Germinal center (tissue), 1 donor: ENCODE measurements at places on chromosomes 3 and 15.

GRCh38 chr15:87746333-87746732 is 510.2 kb downstream of the NTRK3 start:
- no peak for DNase-seq

DNA sequence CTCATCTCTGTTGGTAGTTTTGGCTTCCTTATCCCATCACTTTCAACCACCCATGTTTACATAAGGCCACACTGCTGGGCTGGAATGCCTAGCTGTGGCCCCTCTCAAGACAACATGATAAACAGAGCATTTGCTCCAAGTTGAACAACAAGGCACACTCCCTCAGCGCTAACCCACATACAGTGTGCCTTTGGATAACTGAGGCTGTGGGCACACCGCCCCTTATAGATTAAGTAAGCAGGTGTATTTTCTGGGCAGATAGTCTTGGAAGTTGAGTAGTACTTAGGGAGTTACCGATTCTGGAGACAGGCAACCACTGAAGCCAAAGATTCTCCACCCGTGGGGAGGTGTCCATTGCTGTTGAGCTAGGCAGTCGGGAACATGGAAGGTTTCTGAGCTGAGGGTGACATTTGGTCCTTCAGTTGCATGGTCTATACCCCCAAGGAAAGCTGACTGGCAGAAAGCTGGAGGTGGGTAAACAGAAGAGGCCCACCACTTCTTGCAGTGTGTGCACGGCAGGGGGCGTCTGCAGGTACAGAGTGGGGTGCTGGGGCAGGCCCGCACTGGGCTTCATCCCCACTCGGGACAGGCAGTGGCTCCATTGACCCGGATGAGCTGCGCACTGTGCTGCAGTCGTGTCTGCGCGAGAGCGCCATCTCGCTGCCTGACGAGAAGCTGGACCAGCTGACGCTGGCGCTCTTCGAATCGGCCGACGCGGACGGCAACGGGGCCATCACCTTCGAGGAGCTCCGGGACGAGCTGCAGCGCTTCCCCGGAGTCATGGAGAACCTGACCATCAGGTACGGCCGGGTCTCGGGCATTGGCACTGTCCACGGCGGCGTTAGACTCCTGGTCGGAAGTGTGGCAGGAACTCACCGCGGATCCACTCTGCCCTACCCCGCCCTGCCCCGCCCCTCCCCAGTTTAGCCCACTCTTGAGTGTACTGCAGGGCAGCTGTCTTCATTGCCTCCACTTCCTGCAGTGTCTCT is 16.8 kb downstream of the NOX5 start:
- DNase-seq: peak; percentile 40

- no peak for DNase-seq
Measured at GRCh38 chr15:61130950-61131942, 97.9 kb downstream of the RORA start.

GRCh38 chr3:44555723-44556122 is 730 bp downstream of the ZKSCAN7 start:
- no peak for DNase-seq

DNA sequence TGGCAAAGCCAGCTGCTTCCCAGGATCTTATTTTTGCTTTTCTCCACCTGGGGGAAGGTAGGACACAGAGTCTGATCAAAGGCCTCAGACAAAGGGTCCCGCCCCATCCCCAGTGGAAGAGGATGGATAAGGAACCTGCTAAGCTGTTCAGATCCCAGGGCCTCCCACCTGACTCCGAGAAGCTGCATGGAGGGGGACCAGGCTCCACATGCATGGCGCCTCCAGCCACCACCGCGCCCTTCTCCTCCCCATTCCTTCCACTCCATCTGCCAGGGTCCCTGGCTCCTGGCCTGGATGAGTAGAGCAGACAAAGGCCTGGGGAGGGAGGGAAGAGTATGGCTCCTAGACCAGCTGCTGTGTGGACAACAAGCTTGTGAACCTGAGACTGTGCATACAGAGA is 20.0 kb upstream of the CRABP1 start:
- no peak for DNase-seq

GRCh38 chr15:36426691-36427090 is 152.7 kb upstream of the CDIN1 start:
- no peak for DNase-seq

GRCh38 chr3:136667081-136667480 is 85.1 kb downstream of the STAG1 start:
- no peak for DNase-seq

GRCh38 chr15:23472678-23473077 is 25.6 kb upstream of the GOLGA6L2 start:
- DNase-seq: no peak

GRCh38 chr3:54511766-54512365 is 389.5 kb downstream of the CACNA2D3 start:
- DNase-seq: no peak

DNA sequence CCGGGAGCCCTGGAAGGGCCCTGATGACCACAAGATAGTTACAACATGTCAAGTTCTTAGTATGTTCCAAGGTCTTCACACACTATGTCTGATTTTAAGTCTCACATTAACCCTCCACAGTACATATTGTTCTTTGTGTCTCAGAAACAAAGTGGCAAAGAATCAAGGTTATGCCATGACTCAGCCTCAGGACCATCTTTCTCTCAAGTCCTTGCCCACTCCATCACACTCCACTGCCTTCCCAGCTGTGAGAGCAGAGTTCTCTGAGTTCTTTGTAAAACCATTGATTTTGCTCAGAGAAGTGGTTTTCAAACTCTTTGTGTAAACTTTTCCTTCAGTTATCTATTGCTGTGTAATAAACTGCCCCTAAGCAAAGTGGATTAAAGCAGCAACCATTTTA is 67.9 kb upstream of the C3orf80 start:
- DNase-seq: no peak

GRCh38 chr3:150421799-150422548 is 13.9 kb downstream of the TSC22D2 start:
- DNase-seq: no peak

- no peak for DNase-seq
Measured at GRCh38 chr3:59802045-59802444, 752.2 kb upstream of the CFAP20DC start.

DNA sequence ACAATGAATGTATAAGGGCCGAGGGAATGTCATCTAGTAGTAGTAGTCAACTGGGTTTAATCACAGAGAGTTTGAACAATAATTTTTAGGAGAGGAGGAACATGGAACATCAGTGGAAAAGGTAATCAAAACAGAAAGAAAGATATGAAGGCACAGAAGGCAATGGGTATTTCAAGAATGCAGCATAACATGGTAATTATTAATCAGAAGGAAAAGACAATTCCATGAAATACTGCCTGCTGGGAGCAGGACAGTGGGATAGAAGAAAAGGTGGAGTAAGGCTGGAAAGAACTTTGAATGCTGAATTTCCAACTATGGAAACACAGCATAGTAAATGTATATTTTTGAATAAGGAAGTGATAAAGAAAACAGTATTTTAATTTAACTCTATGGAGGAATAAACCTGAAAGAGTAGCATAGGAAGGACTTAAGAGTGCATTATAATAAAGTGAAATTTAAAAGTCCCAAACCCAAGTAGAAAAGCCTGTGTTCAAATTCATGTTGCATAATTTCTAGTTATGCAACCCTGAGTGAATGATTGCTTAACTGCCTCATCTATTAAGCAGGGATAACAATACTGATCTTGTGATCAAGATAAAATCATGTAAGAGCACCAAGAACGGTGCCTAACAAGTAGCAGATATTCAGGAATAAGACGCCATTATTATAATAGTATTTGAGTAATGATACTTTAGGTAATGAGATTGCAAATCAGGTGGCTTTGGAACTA is 357.7 kb downstream of the TBC1D5 start:
- no peak for DNase-seq

DNA sequence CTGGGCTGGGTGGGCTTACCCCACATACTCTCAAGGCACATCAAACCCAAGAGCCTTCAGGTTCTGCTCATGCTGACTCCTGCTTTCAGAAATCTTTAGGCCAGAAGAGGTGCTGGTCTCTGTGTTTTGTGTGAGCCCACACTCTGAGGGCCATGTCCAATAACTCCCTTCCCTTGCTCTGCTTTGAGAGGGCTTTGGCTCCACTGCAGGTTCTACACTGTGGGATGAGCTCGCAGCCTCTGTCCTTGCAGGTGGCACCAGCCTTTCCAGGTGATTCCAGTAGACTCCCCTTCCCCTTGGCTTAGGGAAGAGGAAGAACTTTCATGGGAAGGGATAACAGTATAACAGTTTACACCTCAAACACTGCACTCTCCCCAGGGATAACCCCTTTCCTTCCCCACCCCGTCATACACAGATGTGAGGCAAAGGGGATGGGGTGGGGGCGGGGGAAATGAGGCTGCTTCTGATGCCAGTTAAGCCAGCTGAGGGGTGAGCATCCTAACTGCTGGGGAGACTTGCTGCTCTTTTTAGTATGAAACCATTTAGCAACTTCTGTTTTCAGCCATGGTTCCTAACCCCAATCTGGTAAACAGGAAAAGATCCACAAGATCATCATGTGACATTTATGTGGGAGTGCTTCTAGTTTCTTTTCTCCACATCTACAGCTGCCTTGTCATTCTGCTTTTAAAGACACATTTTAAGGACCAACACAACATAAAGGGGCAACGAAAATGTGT is 262.4 kb downstream of the SLC9A9 start:
- no peak for DNase-seq

DNA sequence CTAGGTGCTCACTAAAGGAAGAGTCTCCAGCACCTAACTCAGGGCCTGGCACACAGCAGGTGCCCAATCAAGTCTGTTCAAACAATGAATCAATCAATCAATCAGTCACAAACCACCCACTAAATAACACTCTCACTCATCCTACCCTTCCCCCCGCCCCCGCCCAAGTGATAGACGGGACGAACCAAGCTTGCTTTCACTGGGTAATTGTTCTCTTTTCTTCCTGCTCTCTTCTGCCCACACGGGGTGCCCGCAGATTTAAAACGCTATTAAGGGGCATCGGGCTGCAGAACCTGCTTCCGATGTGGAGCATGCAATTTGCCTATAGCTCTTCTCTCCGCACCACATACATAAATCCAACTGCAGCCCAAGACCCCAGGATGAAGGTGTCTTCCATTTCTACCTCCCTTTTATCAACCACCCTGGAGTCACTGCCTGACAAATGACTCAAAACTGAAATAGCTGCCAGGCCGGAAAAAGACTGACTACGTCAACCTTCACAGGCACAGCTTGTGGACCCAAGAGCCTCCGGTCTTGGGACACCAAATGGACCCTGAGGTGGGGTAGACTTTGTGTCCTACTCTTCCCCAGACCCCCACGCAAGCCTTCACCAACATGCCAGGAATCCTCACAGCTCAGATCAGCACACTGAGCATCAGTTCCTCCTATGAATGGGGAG is 1.7 kb downstream of the KLHL25 start:
- no peak for DNase-seq

GRCh38 chr15:46265664-46266347 is 631.0 kb downstream of the SQOR start:
- DNase-seq: no peak

GRCh38 chr3:154324919-154325318 is 632 bp upstream of the DHX36 start:
- no peak for DNase-seq

DNA sequence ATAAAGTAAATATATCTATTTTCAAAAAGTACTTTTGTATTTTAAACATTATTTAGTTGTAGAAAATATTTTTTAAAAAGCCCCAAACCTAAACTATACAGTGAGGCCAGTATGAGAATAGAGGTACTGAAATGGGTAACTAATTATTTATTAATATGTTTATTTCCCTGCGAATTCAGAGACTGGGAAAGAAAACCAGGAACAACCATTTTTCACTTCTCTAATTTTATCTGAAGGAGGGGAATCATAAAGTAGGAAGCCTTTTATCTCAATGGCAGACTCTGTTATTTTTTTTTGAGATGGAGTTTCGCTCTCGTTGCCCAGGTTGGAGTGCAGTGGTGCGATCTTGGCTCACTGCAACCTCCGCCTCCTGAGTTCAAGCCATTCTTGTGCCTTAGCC is 63.6 kb upstream of the TRAK1 start:
- no peak for DNase-seq

- DNase-seq: no peak
Measured at GRCh38 chr3:48567090-48567489, 3.5 kb upstream of the UCN2 start.

- DNase-seq: peak; percentile 25
Measured at GRCh38 chr15:52020221-52021085, 1.4 kb downstream of the MAPK6 start.

GRCh38 chr3:67648229-67648628 is 6.2 kb downstream of the SUCLG2 start:
- DNase-seq: no peak

- no peak for DNase-seq
Measured at GRCh38 chr3:29291982-29292363, 11.1 kb downstream of the RBMS3 start.

GRCh38 chr3:105915524-105915923 is 46.7 kb upstream of the CBLB start:
- DNase-seq: no peak

- DNase-seq: no peak
Measured at GRCh38 chr3:129518038-129518561, 10.3 kb upstream of the RHO start.

DNA sequence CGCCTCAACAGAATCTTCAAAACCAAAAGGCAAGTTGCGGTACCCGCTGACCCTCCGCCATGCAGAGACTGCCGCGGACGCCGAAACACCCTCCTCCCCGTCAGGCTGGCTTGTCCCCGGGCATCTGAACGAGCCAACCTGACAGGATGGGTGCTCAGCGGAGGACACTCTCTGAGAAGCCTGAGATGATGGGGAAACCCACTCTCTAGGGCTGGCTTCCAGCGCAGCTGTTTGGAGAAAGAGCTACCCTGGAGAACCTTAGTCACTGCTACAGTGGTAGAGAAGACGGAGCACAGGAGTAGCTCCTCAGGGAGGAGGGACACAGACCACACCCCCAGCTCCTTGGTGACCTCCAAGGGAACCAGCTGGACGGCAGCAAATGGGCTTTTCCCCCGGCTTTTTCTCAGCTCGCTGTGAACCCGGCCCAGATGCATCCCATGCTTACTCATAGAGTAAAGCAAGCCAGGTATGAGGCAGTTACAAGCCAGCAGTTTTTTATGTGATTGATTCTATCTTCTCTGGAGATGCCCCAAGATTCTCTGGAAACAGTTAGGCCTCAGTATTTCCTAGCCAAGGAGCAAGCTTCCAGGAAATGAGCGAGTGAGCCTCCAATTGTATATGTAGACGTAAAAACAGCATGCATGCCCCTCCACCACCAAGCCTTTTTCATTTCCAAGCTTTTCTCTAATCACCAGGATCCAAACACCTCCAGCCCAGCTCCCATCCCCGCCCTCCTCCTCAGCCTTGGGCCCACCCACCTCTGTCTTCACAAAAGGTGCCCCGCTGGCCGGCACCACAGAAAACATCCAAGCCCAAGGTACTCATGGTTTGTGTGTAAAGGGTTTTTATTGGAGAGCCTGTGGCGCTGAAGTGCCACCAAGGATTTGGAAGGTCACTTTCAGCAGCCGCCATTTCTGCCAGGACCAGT is 38.7 kb downstream of the FAM174B start:
- no peak for DNase-seq

GRCh38 chr3:112539825-112540650 is 21.7 kb downstream of the ATG3 start:
- DNase-seq: no peak
